DMS53 (cell line): ENCODE measurements at places on chromosomes 13 and 19.

GRCh38 chr19:15213715-15214381 lies 13.1 kb upstream of the NOTCH3 start:
- DNase-seq = no peak

GRCh38 chr19:47542030-47542475 lies 27.2 kb upstream of the NAPA start:
- no peak for DNase-seq

DNA sequence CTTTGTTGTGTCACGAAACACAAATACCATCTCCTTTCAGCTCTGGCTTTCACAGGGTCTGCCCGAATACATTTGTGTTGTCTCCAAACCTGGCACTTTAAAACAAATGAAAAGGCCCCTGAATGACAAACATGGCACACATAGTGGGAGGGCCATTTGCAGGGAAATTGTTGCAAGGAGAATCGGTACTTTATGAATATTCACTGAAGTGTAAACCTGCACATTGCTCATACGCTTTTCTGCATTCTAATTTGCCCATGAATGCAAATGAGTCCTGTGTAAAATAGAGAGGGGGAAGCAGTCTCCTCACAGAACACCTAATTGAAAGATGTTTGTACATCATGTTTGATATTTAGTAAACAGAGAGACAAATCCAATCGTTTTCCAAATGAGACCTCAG lies 82.7 kb upstream of the PCDH8 start:
- DNase-seq = no peak

DNA sequence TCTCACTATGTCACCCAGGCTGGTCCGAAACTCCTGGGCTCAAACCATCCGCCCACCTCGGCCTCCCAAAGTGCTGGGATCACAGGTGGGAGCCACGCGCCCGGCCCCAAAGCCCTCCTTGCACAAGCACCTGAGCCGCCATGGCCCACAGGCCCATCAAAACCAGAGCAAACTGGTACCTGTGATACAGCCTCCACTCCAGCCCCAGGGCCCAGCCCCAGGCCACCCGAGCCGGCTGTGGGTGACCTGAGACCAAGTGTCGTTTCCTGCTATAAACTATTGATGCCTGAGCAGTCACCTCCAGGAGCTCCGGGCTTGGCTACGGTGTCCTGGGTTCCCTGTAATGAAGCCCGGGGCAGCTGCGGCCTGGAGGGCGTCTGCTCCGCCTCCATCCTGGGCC lies 9.7 kb upstream of the PTBP1 start:
- DNase-seq = no peak

GRCh38 chr19:57559008-57559403 lies 657 bp downstream of the ZNF550 start:
- DNase-seq = peak; percentile 56

GRCh38 chr19:54343868-54344267 lies 4.9 kb upstream of the LILRA4 start:
- no peak for DNase-seq
